ENCODE measurements at places on chromosomes 5 and 9.

DNA sequence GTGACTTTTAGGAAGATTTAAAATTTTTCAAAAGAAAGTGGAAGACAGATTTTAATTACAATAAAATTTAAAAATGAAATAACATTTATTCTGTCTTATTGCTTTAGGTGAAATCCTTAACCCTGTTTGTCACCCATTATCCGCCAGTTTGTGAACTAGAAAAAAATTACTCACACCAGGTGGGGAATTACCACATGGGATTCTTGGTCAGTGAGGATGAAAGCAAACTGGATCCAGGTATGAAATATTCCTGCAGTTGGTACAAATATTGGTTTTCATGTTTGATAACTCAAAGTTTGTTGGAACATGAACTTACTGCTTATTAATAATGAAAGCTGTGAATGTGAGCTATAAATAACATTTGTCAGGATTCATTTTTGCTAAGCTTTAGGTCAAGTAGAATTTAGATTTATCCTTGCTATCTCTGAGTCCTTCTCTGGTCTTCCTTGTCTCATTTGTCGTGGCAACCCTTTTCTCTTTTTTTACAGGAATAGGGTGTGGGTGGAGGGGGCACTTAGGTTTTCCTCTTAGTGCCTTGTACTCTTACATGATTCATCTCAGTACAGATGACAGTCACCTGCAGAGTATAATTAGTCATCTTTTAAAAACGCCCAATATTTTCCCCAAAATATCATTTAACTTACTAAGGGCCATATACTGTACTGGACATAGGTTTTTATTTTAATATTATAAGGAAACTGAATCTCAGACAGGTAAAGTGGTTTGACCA lies 95.3 kb upstream of the RASGRF2 start:
- no peak for DNase-seq

DNA sequence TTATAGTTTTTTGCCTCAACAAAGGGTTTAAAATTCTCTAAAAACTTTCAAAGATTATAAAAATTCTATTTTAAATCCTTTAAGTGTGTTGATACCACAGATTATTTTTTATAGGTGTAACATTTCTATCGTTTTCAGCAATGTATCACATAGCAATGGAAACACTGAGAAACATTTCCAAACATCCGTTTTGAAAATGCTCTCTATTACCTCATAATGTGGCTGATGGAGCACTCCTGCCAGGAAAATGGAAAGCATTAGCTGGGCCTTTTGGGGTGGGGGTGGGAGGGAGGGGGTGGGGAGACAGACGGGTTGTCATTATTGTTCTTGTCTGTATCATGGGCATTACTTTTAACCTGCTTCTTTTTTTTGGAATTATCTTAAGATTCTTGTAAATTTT lies 516.5 kb downstream of the ACTL7B start:
- DNase-seq = no peak

- no peak for DNase-seq
Observed at GRCh38 chr9:112360047-112360804, 19.7 kb upstream of the HSDL2 start.

DNA sequence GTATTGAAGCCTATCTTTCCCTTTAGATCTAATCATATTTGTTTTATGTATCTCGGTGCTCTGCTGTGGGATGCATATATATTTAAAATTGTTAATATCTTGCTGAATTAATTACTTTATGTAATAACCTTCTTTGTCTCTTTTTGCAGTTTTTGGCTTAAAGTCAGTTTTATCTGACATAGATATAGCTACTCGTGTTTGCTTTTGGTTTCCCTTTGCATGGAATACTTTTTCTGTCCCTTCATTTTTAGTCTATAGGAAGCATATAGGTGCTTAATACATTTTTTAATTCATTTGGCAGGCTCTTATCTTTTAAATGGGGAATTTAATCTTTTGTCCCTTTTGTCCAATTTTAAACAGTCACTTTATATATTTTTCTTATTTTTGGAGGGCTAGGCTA lies 360.6 kb upstream of the PRR16 start:
- DNase-seq = no peak

GRCh38 chr9:120841930-120842684 lies 615 bp downstream of the PSMD5 start:
- no peak for DNase-seq

DNA sequence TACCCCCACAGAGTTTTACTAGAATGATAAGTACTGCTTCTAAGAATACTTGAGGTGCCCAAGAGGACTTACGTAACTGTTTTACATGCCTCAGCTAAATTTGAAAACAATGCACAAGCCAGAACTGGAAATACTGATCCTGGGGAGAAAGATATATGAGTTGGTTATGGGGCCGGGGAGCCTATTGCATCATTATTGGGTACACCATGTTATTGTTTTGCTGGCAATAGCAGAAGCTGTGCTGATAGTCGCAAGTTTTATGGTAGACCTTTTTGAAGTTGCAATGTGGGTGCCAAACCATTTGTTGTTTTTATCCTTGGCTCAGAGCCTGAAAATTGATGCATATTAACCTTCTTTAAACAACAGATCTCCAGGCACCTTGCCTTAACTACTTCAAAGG lies 108.4 kb upstream of the DHFR start:
- DNase-seq = no peak

GRCh38 chr5:121384359-121384758 lies 467.3 kb upstream of the FTMT start:
- no peak for DNase-seq

DNA sequence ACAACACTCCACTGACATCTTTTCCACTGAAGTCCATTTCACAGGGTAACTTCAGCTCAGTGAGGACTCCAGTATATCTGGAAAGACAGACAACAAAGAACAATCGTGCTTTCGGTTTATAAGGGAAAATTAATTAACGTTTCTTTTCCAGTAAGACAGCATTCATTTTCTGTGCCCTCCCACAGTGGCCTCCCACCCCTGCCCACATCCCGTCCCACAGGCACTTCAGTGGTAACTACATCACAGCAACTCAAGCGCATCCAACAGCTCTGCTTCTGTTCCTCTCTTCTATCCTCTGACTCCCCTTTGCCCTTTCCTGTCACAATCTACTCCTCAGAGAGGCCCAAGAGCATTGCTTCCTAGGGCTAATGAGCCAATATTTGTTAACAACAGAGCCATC lies 40.3 kb downstream of the GLDC start:
- no peak for DNase-seq

- DNase-seq = no peak
Observed at GRCh38 chr9:20300430-20301115, 321.7 kb downstream of the MLLT3 start.

- no peak for DNase-seq
Observed at GRCh38 chr5:10892147-10892910, 131.3 kb upstream of the DAP start.

DNA sequence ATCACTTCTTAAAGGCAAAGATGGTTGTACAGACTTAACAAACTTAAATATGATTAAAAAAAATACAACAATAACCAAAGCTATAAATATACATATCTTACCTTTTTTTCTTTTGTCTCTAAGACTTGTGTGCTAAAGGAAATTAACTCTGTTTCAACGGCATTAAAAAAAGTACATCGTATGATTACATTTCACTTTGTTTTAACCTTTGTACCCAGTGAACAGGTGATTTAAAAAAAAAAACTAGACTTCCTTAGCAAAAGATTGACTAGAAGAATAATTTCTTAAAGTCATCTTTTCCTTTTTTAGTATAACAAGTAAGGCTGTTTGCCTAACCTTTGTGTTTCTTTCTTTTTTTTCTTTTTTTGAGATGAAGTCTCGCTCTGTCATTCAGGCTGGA lies at the start of gene LRRC19:
LRRC19 (minus strand) TSS at position 182 of the 400 bp plus-strand sequence. CDS start 5,978 bp downstream, outside the sequence.
- no peak for DNase-seq

GRCh38 chr9:3699883-3700282 lies 174.1 kb upstream of the RFX3 start:
- no peak for DNase-seq

DNA sequence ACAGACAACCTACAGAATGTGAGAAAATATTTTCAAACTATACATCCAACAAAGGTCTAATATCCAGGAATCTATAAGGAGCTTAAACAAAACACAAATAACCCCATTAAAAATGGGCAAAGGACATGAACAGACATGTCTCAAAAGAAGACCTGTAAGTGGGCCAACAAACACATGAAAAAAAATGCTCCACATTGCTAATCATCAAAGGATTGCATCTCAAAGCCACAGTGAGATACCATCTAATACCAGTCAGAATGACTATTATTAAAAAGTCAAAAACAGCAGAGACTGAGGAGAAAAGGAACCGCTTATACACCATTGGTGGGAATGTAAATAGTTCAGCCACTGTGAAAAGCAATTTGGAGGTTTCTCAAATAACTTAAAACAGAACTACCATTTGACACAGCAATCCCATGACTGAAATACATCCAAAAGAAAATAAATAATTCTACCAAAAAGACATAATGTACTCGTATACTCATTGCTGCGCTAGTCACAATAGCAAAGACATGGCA lies 39.1 kb upstream of the C5orf63 start:
- no peak for DNase-seq

DNA sequence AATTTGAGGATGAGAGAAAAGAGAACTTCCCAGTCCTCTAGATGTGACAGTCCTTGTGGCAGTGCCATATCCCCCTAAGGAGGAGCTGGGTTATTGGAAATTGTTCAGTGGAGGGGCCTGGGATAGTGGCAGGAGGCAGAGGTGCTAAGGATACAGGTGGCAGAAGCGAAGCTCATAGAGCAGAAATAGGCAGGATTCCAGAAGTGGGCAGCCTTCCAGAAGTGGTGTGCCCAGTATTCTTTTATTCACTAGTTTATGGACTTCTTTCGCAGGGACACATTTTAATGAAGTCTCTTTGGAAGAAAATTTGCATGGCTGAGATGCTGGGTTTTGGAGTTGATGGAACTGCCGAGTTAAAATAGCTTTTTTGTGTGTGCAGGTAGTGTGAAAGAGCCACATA lies 6.8 kb downstream of the PIK3R1 start:
- no peak for DNase-seq

DNA sequence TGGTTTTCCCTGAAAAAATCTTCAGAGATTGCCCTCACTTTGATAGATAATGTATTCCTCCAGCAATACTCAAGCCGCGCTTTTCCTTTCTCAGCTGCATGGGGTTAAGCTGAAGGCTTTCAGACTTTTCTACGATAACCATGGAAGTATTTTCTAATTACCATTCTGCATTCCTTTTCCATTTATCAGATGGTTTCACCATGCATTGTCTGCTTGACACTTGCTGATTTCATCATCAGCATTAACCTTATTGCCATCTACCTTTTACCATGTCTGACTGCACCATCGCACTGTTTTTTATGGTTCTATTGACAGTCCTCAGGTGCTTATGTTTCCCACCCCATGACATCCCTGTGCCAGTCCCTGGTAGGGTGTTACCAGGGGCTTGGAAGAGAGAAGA lies 91.6 kb downstream of the DMAC1 start:
- no peak for DNase-seq

GRCh38 chr9:88464851-88465250 lies 70.1 kb upstream of the NXNL2 start:
- DNase-seq = no peak

DNA sequence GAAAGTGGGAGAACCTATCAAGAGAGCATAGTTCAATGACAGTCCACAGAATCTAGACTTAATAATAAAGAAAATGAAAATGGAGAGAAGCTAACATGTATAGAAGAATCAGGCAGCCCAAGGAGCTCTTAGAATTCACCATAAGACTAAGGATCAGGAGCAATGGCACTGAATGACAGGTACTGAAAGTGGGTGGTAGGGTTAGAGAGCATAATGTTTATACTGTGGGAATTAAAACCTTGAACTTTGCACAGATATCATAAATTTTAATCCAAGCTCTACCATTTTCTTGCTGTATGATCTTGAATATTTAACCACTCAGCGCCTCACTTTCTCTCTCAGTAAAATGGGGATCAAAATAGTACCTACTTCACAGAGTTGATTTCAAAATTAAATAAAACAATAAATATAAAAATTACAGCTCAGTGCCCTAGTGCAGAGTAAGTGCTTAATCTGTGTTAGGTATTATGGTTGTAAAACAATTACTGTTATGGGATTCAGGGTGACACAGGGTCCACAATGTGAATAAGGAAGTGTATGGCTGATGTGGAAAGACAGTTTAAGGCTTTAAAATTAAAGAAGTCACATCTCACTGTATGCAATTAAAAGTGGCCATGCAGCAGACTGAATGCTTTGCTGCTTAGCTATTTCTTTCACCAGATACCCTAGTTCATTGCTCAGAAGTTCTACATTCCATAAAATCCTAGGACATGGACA lies 319.8 kb downstream of the HINT1 start:
- no peak for DNase-seq

- DNase-seq = no peak
Observed at GRCh38 chr5:79630444-79630843, 18.2 kb downstream of the TENT2 start.

- DNase-seq = no peak
Observed at GRCh38 chr9:88742905-88743304, 207.9 kb downstream of the NXNL2 start.

DNA sequence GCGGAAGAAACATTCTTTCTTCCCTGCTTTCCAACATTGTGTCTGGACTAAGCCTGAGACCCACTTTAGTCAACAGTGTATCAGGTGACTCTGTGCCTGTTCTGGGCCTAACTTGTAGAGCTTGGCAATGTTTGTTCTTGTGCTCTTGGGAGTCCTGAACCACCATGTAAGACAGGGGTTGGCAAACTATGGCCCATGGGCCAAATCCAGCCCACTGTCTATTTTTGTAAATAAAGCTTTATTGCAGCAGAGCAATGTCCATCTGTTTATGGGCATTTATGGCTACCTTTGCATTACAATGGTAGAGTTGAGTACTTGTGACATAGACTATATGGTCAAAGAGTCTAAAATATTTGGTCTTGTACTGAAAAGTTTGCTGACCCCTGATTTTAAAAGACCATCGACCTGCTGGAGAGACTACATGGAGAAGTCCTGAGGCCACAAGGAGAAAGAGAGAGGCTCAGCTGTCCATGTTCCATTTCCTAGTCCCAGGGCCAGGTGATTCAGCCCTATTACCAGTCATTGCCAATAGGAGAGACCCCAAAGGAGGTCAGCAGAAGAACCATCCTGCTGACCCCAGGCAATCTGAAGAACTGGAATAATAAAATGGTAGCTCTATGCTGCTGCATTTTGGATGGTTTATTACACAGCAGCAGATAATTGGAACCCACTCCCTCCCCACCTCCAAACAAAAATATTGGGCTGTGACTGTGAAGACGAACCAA lies 211.3 kb downstream of the AUH start:
- DNase-seq = no peak

DNA sequence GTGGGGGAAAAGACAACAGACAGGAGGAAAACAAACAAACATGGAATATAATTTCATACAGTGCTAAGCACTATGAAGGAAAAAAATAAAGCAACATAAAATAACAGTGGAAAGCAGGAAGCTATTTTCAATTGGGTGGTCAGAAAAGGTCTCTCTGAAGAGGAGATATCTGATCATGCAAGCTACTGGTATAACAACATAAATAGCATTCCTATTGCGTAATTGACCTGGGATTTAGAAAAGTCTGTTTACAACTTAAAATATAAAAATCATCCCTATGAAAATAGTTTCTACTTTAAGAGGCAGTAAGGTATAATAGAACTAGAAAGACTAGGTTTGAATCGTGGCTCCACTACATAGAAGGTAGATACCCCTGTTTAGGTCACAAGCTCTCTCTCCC lies 61.4 kb downstream of the FBXW11 start:
- DNase-seq = no peak
